ENCODE measurements at places on chromosomes 2 and 18.
A peak's percentile ranks its signal among the peaks of the same experiment; 100 is the strongest.

GRCh38 chr2:38233231-38233983, 143.7 kb downstream of the ATL2 start:
- no peak for DNase-seq

- no peak for DNase-seq
Measured at GRCh38 chr2:240905176-240905781, 857 bp upstream of the CROCC2 start.

GRCh38 chr18:8721716-8722115, 16.4 kb downstream of the MTCL1 start:
- no peak for DNase-seq

GRCh38 chr2:177906041-177906718, 166.4 kb downstream of the PDE11A start:
- peak; percentile 19 for DNase-seq

DNA sequence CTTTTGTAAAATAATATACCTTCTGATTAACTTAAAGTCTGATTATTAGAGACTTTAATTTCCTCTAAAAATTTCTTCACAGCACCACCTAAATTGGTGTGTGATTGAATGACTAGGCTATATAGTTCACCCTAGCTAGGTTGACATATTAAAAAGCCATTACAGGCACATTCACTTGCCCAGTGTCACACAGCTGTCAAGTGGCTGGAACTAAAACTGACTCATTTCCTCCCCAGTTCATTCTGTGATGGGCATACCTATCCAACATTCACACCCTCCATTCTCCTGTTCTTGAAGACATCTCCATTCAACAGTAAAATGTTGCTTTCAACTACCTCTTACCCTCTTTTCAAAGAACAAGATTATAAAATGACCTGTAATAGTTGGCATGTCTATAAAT, 334.5 kb downstream of the ARHGAP15 start:
- DNase-seq: no peak

DNA sequence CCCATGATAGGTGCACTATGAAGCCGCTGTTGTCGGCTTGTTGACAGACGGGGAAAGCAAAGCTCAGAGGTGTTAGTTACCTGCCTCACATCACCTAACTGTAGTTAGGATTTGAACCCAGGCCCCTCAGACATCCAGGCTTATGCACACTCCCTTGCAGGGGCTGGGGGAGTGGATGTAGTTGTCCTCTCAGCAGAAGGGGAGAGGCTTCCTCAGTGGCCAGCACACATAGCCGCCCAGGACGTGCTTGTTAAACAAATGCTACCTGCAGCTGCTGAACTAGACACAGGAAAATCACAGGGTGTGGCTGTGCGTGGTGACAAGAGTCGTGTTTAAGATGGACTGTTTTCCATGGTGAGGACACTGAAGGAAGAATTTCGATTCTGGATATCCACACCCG, 39.2 kb downstream of the GREB1 start:
- DNase-seq: no peak

- no peak for DNase-seq
Measured at GRCh38 chr2:232388324-232388891, 9.9 kb downstream of the ALPP start.

DNA sequence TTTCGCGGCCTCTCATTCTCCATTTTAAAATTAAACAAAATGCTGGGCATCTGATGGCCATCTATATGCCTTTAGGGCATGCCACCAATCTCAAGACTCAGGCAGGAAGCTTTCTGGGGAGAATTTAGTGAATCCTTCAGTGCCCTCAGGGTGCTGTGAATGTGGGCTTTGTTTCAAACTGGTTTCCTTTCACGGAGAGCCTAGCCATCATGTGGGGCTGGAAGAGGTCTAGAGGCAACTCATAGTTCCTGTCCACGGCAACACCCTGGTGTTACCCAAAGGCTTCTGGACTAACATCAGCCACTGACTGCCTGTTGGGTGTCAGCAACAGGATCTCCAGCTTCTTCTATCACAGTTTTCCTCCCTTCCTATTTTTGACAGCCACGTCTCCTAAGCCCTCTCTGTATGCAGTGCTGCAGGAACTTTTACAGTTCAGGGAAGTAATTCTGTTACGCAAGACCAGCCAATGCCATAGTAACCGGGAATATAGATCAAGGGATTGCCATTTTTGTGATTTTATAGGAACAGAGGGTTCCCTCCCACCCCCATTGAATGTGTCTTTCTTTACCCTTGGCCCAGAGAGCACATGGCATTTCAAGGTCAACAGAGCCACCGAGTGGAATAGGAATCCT, 7.9 kb upstream of the WDR33 start:
- DNase-seq: no peak

DNA sequence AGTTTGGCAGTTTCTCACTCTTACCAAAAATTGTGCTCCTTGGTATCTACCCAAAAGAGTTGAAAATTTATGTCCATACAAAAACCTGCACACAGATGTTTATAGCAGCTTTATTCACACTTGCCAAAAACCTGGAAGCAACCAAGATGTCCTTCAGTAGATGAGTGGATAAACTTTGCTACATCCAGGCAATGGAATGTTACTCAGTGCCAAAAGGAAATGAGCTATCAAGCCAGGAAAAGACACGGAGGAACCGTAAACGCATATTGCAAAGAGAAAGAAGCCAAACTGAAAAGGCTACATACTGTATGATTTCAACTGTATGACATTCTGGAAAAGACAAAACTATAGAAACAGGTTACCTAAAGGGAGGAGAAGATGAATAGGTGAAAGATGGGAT, 36.1 kb downstream of the TMEM163 start:
- no peak for DNase-seq

- DNase-seq: peak; percentile 21
Measured at GRCh38 chr2:230661072-230661957, 51.3 kb upstream of the CAB39 start.

DNA sequence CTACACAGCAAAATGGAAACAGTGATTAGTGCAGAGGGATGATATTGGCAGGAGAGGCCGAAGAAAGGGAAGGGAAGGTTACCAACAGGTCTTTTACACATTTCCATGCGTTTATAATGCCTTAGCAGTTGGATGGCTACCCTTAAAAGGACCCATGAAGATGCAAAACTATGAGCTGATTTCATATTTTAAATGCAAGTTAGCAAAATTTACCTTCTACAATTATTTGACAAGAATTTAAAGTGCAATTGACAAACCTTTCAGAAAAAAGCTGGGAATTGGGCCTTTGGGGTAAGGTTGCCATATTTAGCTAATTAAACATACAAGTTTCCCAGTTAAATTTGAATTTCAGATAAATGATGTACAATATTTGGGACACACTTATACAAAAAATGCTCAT, 13.3 kb downstream of the DNER start:
- no peak for DNase-seq

- no peak for DNase-seq
Measured at GRCh38 chr2:10369269-10370255, 66.9 kb downstream of the HPCAL1 start.

- no peak for DNase-seq
Measured at GRCh38 chr2:167322795-167323194, 434.5 kb downstream of the XIRP2 start.

DNA sequence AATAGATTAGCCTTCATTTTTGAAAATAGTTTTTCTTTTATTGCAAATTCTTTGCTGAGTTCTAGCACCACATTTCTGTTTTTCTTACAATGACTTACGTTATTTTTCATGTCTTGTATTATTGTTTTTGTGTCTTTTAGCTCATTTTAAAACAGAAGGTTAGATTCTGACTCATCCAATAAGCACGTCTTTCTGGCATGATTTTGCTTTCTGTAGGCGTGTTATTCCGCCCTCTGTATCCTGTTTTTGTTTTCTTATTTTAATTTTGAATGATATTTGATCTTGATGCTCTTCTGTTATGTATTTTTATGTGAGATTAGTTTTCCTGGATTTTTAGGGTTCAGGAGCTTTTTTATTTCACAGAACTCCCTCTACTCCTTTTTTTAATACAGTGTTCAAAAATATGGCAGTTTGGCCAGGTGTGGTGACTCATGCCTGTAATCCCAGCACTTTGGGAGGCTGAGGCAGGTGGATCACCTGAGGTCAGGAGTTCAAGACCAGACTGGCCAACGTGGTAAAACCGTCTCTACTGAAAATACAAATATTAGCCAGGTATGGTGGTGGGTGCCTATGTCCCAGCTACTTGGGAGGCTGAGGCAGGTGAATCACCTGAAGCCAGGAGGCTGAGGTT, 145.0 kb downstream of the CLIP4 start:
- DNase-seq: no peak

DNA sequence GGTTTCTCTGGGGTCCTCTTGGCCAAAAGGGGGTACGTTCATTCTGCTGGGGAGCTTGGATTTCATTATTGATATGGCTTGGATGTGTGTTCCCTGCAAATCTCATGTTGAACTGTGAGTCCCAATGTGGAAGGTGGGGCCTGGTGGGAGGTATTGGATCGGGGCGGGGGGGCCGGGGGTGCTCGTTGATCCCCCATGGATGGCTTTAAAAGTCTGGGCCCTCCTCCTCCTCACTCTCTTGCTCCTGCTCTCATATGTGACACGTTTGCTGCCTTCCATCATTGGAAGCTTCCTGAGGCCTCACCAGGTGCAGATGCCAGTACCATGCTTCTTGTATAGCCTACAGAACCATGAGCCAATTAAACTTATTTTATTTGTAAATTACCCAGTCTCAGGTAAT, 11.8 kb downstream of the DBI start:
- DNase-seq: no peak

- no peak for DNase-seq
Measured at GRCh38 chr2:153416071-153416470, 62.5 kb downstream of the RPRM start.

- no peak for DNase-seq
Measured at GRCh38 chr2:232970051-232970450, 43.0 kb downstream of the NGEF start.

- no peak for DNase-seq
Measured at GRCh38 chr2:121643877-121644276, 5.4 kb downstream of the CLASP1 start.

All from activated T-helper 9 cell treated with anti-CD3 and anti-CD28 coated beads, Interleukin-2, amount 50 U/mL, for 16 hours (primary cell).